ENCODE measurements at places on chromosomes 4 and X.

DNA sequence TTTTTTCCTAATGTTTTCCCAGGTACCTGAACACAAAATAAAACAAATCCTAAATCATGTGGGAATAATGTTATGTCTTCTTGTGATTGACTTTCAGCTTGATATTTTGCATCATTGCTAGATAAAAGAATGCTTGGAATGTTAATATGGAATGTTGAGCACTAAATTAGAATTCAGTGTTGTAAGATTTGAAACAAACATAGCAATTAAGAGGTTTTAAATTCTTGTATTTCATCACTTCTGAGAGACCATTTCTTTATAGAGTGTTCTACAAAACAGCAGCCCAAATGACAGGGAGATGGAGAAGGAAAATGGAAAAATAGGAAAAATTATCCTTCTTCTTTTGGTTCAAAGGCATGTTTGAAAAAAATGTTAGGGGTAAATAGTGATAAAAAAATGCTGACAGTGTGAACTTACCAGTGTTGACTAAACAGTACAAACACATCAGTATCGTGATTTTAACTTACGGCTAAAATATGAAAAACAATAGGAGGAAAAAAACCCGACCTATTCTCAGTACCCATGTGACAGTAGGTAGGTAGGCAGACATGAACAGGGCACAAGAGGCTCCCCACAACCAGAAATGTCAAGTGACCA is 102.6 kb upstream of the PDE5A start:
- DNase-seq: no peak

DNA sequence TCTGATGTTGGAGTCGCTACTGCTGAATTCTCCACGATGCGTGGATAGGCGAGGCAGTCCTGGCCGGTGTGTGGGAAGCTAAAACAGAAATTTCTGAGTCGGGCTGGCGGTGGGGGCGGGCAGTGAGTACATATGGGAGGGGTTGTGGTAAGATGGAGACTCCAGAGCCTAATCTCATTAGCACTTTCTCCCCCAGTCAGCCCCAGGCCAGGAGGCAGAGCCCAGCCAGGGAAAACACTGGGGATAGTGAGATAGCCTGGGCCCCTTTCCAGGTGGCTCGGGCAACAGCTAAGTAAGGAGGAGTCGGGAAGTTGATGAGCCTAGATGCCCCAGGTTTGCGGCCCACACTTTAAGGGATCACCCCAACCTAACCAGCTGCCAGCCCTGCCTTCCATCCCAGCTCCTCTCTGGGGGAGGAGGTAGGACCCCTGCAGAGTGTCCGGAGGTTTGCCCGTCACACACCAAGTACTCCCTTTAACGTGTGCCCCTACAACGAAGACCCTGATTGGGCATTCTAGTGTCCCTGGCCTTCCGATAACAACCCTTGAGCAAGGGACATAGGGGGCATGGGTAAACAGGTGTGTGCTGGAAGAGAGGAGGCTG is 2.4 kb upstream of the LOC101059915 start:
- no peak for DNase-seq

DNA sequence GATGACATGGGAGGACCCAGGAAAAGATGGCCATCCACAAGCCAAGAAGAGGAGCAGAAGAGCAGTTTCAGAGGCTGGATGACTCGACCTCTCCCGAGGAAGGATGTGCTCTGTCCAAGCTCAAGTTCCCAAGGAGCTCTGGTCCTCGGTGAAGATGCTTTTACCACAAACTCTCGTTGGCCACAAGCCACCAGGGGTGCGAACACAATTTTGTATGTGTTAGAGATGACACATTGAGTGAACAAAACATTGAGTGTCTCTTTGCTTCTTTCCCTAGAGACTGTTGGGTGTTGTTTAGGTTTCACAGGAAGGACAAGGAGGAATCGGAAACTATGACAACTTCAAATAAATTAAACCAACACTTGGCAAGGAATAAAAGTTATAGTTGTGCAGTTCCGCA is 26.3 kb downstream of the FGFBP1 start:
- no peak for DNase-seq

DNA sequence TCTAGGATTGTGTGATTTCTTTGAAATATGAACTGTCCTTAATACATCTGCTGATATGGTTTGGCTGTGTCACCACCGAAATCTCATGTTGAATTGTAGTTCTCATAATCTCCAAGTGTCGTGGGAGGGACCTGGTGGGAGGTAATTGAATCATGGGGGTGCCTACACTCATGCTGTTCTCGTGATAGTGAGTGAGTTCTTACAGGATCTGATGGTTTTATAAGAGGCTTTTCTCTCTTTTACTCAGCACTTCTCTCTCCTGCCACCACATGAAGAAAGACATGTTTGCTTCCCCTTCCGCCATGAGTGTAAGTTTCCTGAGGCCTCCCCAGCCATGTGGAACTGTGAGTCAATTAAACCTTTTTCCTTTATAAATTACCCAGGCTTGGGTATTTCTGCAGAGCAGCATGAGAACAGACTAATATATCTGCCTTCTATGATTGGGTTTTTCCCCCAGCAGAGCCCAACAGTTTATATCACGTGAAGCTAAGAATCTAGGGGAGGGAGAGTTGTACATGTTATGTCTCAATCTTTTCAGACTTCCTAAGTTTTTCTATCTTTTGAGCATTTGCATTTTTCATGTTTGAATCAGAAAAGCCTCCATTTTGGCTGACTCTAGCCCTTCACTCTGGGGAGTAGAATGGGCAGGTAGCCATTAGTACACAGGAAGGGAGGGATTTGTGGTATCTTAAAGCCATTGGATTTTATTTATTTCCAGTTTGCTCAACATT is 58.9 kb downstream of the PLAC1 start:
- no peak for DNase-seq

GRCh38 chrX:40100537-40101429 is 3.0 kb upstream of the BCOR start:
- DNase-seq: no peak

Measured in NCI-H187 treated with DMSO at 0.1 percent for 48 hours (cell line).